NCI-H1694 (cell line): ENCODE measurements at places on chromosomes 2 and 18.

DNA sequence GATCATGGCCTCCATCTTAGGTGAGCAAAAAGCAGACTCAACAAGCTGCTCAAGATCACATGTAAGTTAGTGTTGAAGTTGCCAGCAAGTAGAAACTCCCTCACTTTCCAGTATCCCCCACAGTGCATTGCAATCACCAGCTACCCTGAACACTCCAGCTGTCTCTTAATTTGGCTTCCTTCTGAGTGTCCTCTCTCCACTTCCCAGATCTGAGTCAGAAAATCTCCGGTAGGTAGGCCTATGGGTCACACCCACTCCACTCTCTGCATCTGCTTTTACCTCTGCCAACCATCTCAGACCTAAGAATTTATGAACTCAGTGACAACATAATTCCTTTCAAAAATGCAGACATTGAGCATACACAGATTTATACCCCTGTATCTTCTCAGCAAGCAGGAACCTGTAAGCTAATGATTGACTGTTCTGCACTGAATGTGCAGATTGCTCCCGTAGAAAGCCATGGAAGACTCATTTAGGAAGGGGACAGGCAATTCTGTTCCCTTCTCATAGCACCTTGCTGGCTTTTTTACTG lies 656.9 kb downstream of the EPHA4 start:
- no peak for DNase-seq

DNA sequence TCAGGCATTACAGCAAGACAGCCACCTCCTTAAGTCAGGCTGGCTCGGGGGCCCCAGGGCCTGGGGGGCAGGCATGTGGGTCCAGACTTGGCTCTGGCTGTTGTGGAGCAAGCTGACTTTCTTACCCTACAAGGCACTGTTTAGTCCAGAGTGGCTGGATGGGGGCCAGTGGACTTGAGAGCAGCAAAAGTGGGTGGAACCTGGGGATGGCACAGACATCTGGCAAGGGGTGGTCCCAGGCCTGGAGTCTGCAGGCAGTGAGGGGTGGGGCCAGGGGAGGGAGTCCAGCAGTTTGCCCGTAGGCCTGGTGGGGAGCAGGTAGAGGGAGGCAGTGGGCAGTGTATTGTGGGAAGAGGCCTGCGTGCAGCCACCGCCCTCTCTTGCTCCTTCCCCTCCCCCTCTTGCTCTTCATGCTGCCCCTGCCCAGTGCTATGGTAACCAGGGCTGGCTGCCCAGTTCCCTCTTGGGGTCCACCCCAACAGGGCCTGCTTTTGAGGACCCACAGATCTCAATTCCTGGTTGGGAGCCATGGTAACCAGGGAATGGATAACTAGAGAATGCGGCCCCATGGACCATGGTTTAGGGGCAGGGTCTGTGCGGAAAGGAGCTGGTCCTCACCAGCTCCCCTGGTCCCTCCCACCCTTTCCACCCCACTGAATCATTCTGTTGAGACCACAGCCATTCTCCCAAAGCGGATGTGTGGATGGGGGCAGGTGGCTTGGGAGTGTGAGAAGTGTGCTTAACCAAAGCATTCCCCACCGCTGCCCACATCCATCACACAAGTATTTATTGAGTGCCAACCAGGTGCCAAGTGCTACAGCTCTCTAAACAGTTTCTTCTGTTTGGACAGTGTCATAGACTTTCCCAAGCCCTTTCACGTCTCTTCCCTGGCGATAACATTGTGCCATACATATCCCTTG lies 19.3 kb downstream of the SPEG start:
- DNase-seq, result peak; percentile 61

- no peak for DNase-seq
These were observed 141.3 kb upstream of the FOSL2 start for GRCh38 chr2:28251337-28251736.

- no peak for DNase-seq
These were observed 197.2 kb downstream of the CYP26B1 start for GRCh38 chr2:71950256-71951082.
